Cerebellar nuclear complex (tissue), 1 donor: ENCODE measurements at places on chromosomes 6 and 20.

DNA sequence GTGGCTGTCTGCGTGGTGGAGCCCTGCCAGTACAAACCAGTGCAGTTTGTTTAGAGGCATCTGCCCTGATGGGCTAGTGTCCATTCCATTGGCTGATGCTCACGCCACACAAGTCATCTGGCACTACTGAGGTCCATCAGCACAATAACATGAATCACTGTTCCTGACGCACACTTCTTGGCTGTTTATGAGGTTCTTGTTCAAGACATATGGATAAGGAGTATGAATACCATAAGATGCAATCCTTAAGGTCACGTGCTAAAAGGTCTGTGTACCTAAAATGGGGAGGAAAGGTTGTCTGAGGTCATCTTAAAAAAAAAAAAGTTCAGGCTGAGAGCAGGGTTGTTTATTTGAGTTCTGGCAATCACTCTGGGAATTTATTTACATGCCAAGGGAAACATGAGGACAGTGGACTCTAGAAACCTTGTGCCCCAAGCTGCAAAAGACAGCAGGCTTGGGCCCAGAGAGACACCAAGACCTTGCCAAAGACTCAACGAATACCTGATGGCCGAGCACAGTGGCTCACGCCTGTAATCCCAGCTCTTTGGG lies 54.1 kb upstream of the SHLD1 start:
- no peak for DNase-seq

DNA sequence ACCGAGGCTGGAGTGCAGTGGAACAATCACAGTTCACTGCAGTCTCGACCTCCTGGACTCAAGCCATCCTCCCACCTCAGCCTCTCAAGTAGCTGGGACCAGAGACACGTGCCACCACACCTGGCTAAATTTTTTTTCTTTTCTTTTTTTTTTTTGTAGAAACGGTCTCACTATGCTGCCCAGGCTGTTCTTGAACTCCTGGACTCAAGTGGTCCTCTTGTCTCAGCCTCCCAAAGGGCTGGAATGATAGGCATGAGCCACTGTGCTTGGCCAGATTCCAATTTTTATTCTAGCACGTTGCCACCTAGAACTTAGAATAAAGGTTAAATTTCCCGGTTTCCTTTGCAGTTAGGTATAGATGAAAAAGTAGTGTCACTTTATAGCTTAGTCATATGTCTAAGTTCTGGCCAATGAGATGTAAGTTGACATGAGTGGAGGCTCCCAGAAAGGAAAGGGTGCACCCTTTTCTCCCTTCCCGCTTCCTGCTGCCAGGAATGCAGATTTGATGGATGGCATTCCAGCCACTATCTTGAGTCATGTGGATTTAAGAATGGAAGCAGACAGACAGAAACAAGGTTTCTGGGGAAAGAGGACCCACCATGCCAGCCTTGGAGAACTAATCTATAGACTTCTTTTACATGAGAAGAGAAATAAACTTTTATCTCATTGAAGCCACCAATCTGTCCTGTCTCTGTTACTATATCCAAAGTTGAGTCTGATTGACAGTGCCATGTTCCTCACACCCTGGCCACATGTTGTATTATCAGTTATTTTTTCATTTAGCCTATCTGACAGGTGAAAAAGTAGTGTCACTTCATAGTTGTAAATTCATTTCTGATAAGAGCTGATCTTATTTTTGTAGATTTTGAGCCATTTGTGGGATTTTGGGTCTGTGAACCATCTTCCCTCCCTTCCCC lies 60.6 kb upstream of the NCOA3 start:
- DNase-seq = no peak

GRCh38 chr6:45012687-45013086 lies 315.4 kb upstream of the RUNX2 start:
- no peak for DNase-seq

- no peak for DNase-seq
Observed at GRCh38 chr20:38825901-38826625, 20.6 kb downstream of the PPP1R16B start.

GRCh38 chr6:150029276-150029675 lies 3.9 kb upstream of the RAET1L start:
- no peak for DNase-seq
